ENCODE measurements at places on chromosomes 6 and 20.

DNA sequence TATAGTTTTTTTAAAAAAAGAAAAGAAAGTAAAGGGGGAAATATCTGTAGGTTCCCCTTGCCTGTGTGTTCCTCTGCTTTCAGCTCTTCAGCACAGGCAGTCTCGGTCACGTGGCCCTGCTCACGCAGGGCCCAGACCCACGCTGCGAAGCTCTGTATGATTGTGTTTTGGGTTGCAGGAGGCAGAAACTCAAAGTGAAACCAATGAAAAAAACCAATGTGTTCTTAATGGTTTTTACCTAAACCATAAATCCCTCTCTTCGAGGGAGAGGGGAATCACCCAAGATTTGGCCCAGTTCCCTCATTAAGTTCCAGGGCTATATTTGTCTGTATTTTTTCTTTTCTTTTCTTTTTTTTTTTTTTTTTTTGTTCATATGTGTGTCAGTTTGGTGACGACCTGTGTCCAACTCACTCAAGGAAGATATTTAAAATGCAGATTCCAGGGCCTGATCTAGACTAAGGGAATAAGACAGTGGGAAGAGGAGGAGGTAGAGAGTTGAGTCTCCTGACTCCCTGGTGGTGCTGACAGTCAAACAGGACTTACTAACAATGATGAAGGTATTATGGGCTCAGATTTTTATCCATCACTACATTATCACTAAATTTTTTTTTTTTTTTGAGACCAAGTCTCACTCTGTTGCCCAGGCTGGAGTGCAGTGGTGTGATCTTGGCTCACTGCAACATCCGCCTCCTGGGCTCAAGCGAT, 33.8 kb upstream of the RREB1 start:
- DNase-seq = no peak

DNA sequence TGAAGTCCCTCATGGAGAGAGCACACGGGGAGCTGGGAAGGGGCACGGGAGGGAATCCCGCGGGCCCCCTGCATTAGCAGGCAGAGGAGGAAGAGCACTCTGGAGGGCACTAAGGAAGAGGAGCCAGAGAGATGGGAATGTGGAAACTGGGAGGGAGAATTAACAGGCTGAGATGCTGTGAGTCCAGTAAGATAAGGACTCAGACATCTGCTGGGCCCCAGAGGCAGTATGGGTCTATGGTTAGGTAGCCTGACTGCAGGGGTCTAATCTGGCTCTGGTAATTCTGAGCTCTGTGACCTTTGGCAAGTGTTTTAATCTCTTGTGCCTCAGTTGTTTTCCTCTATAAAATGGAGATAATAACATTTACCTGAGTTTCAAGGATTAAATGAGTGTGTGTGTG, 15.7 kb upstream of the SRSF3 start:
- DNase-seq = no peak

- no peak for DNase-seq
Measured at GRCh38 chr6:52724042-52724405, 39.3 kb downstream of the GSTA2 start.

GRCh38 chr20:23011008-23011721, 23.9 kb upstream of the SSTR4 start:
- DNase-seq = no peak

- DNase-seq = peak; percentile 89
Measured at GRCh38 chr6:36735110-36736071, 37.8 kb downstream of the RAB44 start.

- DNase-seq = no peak
Measured at GRCh38 chr20:31992086-31992485, 18.2 kb upstream of the CCM2L start.

DNA sequence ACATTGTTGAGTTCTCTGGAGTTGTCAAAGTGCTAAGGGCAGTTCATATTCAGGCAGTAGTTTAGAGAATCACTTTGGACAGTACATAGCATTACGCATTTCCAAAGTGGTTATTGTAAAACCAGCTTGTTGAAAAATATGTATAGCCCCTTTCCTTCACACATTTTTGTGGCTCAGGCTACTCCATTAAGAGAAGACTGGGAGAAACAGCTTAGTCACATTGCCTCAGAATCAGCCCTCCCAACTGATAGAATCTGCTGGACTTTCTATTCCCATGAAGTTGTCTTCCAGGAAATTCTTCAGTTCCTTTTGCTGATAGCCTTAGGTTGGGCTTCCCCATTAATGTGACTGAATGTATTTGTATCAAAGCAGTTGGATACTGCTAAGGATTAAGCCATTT, 39.5 kb upstream of the HDGFL1 start:
- DNase-seq = no peak

DNA sequence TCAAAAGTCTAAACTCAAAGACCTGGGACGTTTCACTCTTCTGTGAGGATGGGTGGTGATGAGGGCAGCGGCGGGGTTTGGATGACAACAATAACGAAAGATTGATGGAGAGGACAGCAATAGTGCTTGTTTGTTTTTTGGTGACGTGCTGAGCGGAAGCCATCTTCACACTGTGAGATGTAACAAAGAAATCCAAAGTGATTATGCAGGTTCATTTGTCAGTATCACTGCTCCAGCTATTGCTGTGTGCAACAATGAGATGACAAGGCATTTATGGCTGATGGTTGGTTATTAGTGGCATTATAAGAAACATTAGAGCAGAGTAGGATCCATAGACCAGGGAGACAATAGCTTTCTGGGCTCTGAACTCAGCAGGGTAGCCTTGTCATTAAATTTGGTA, 306.7 kb downstream of the RNF144B start:
- no peak for DNase-seq

DNA sequence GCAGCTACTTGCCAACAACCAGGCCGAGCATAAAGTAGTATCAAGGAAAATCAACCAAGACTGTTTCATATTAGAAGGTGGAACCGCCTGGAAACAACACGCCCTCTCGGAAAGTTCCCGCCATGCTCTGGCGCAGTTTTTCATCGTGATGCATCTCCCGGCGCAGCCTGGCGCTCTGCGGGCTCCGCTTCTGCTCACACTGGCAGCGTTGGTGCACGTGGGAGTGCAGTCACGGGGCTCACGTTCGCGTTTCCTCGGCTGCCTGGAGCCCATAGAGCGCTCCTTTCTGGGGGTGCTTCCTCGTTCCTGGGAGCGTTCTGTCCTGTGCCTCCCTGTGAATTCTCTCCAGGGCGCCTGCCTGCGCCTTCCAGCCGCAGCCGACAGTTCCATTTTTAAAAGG, 227.3 kb downstream of the TBXT start:
- DNase-seq = no peak

- DNase-seq = peak; percentile 67
Measured at GRCh38 chr20:51801122-51801822, 1.0 kb downstream of the SALL4 start.

- no peak for DNase-seq
Measured at GRCh38 chr6:2007165-2007564, 238.2 kb downstream of the GMDS start.

GRCh38 chr6:80348263-80348662, 241.8 kb downstream of the BCKDHB start:
- no peak for DNase-seq

GRCh38 chr20:44979090-44979621, 12.8 kb downstream of the STK4 start:
- DNase-seq = no peak

GRCh38 chr20:35492352-35492751, 37.0 kb downstream of the CEP250 start:
- no peak for DNase-seq

DNA sequence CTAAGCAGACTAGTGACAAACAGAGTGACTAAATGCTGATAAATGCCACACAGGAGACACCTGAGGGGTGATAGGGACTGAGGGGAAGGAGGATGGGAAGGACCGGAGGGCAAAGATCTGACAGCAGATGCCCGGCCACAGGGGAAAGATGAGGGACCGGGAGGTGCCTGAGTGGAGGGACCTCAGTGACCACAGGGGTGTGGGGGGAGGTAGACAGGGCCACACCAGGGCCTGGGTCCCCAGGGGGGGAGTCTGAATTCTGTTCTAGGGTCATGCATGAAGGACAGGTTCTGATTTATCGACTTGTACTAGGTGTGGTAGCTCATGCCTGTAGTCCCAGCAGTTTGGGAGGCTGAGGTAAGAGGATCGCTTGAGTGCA, 6.9 kb downstream of the BCAS4 start:
- DNase-seq = no peak

DNA sequence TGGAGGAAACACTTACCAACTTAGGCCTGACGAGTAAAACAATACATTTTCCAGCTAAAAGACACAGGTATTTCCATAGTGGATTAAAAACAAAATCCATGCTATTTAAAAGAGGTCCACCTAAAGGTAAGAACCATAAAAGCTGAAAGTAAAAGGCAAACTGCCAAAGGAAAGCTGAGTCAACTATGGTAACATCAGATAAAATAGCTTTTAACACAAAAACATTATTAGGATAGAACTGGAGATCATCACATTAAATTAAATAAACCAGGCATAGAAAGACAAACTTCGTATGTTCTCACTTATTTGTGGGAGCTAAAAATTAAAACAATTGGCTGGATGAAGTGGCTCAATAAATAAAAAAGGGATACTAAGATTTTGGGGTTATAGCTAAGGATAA, 166.8 kb upstream of the SLC22A16 start:
- DNase-seq = no peak

- DNase-seq = no peak
Measured at GRCh38 chr6:74741646-74742045, 464.2 kb downstream of the COL12A1 start.

GRCh38 chr20:44091026-44091425, 96.0 kb downstream of the JPH2 start:
- DNase-seq = no peak

GRCh38 chr6:10624836-10625235, 69.6 kb downstream of the C6orf52 start:
- no peak for DNase-seq

DNA sequence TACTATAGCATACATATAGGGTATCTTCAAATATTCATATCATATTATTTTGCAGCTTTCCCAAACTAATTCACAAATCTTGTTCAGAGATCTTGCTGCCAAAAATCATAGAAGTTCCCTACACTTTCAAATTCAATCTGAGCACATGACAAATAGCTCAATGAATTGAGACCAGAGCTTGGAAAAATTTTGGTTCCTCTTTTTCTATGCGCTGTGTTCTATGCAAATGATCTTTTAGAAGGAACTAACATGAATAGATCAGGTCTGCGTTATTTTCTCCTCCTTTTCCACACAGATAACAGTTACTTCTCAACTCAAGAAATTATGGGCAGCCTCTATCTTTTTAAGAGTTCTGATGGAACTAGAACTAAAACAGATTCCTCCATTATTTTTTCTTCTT, 316.3 kb downstream of the ARHGAP18 start:
- no peak for DNase-seq

- DNase-seq = no peak
Measured at GRCh38 chr6:64415926-64416325, 780.3 kb downstream of the PHF3 start.

- no peak for DNase-seq
Measured at GRCh38 chr20:50195524-50196120, 5.0 kb downstream of the CEBPB start.

DNA sequence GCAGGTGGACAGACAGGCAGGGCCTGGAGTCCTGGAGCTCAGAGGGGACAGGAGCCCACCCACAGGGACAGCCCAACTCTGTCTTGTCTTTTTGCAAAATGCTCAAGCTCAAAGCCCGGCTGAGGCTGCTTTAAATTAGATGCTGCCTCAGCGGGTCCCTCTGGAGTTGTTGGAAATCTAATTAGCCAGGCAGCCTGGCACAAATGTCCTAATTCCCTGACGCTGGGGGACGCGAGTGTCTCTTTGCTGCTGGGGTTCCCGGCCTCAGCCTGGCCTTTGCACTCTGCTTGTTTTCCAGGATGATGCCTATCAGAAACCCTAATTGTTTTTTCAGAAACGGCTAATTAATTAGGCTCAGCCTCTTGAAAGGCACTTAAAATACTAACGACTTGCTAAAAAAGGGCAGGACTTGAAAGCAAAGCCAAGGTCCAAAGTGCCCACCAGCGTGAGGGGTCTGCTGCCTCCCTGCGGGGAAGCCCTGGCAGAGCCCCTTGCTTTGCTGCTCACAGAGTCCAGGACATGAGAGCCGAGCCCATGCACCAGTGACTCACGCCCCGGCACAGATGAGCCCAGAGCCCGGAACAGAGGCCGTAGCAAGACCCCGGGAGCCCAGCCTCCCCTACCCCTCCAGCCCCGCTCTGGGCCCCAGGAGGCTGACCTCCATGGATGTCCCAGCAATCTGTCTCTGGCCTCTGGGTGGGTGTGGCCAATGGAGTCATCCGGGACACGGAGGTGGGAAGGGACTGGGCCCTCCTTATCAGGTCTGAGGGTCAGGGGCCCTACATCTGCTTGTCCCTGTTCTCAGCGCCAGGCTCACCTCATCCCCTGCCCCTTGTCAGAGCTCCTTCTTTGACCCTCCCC, 46.0 kb upstream of the BHLHE23 start:
- no peak for DNase-seq

DNA sequence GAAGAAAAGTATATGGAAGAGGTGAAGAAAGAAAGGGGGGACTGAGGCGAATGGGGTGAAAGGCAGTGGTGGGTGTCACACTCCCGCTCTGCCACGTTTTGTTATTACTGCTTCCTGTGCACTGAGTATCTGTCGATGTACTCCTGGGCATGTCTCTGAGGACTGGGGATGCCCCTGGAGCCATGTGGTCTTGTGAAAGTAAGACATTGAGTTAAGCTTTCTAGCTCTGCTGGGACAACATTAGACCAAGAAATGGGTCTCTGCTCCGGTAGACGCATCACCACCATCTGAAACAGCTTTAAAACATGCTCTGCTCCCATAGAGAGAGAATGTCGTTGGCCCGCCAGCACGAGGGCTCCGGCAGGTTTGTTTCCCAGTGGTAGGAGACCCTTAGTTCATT, 40.0 kb downstream of the IRF4 start:
- no peak for DNase-seq

- no peak for DNase-seq
Measured at GRCh38 chr6:112651239-112651638, 304.1 kb downstream of the RFPL4B start.

GRCh38 chr20:45965169-45966002, 6.6 kb downstream of the ZNF335 start:
- peak; percentile 54 for DNase-seq
